ENCODE measurements at places on chromosomes 12 and 14.

- peak; percentile 15 for DNase-seq
Measured at GRCh38 chr12:52558781-52559445, 6.0 kb upstream of the KRT71 start.

- DNase-seq = no peak
Measured at GRCh38 chr14:103652806-103653205, 23.8 kb downstream of the KLC1 start.

GRCh38 chr14:73478684-73479083 lies 12.0 kb upstream of the RIOX1 start:
- no peak for DNase-seq

- DNase-seq = no peak
Measured at GRCh38 chr12:131197490-131197889, 243.8 kb downstream of the ADGRD1 start.

- no peak for DNase-seq
Measured at GRCh38 chr12:77273898-77274297, 208.5 kb upstream of the E2F7 start.

- no peak for DNase-seq
Measured at GRCh38 chr14:104882325-104882973, 17.4 kb downstream of the CEP170B start.

- DNase-seq = no peak
Measured at GRCh38 chr14:72341237-72341636, 409.0 kb downstream of the RGS6 start.

- DNase-seq = no peak
Measured at GRCh38 chr12:26606911-26607310, 226.1 kb downstream of the ITPR2 start.

GRCh38 chr12:52321418-52321817 lies 220 bp upstream of the KRT83 start:
- DNase-seq = no peak

- no peak for DNase-seq
Measured at GRCh38 chr12:64583771-64584421, 26.4 kb upstream of the RASSF3 start.

DNA sequence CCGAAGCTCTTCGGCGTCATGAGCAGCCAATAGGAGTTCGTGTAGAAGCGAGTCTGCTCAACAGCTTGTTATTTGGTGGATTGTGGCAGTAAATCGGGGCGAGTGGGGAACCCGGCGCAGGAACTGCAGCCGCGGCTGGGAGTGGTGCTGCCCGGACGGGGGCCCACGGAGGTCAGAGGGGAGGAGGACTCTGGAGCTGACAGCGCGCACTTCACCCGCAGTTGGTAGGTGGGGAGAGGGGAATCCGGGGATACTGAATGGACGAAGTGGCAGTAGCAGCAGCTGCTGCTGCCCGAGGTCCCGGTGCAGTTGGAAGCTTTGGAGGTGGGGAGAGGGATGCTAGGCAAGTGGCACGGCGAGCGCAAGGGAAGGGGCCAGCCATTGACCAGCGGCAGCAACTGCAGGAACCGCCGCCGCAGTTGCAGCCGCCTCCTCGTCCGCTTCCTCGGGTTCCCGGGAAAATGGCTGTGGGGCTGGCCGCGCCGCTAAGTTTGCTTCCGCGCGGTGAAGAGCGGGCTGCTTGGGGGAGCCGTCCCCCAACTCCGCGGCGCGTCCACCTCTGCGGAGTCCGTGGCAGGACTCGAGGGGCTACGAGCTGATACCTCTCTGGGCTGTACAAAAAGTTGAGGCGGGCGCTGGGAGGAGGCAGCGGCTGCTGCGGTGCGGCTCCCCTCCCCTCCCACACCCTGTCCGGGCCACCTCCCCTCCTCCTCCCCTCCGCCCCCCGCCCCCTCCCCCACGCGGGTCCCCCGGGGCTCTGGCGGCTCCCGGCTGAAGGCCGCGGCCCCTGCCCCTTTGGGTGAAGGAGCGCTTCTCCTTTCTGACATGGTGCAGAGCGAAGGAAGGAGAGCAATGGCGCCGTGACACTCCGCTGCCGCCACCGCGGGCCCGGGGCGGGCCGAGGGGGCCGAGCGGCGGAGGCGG lies at the start of gene ARID4A:
TSS of gene ARID4A (plus strand) at position 79 of the 924 bp plus-strand sequence. CDS start 1,300 bp downstream, outside the sequence.
- peak; percentile 86 for DNase-seq

- no peak for DNase-seq
Measured at GRCh38 chr12:2675776-2676175, 119.0 kb upstream of the FKBP4 start.

GRCh38 chr12:6952863-6953441 lies 1.8 kb downstream of the PTPN6 start:
- DNase-seq = no peak

GRCh38 chr12:114626-115211 lies 48.2 kb downstream of the IQSEC3 start:
- DNase-seq = no peak

- DNase-seq = no peak
Measured at GRCh38 chr12:111366583-111366982, 2.3 kb downstream of the PHETA1 start.

DNA sequence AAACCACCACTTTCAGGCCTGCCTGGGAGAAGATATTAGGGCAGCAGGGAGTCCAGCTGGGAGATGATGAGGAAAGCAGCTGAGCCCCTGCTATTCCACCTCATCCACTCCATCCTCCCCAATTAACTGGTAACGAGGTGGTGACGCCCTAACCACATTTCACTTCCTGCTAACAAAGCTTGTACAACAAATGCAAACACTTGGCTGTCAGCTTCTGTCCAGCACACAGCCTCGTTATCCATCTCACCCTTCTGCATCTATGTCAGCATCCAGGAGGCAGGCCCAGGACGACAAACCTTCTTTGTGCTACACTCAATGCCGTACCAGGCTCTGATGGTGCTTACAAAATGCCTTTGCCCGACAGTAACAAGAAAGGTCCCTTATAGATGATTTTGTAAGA lies 225.4 kb downstream of the APAF1 start:
- no peak for DNase-seq

DNA sequence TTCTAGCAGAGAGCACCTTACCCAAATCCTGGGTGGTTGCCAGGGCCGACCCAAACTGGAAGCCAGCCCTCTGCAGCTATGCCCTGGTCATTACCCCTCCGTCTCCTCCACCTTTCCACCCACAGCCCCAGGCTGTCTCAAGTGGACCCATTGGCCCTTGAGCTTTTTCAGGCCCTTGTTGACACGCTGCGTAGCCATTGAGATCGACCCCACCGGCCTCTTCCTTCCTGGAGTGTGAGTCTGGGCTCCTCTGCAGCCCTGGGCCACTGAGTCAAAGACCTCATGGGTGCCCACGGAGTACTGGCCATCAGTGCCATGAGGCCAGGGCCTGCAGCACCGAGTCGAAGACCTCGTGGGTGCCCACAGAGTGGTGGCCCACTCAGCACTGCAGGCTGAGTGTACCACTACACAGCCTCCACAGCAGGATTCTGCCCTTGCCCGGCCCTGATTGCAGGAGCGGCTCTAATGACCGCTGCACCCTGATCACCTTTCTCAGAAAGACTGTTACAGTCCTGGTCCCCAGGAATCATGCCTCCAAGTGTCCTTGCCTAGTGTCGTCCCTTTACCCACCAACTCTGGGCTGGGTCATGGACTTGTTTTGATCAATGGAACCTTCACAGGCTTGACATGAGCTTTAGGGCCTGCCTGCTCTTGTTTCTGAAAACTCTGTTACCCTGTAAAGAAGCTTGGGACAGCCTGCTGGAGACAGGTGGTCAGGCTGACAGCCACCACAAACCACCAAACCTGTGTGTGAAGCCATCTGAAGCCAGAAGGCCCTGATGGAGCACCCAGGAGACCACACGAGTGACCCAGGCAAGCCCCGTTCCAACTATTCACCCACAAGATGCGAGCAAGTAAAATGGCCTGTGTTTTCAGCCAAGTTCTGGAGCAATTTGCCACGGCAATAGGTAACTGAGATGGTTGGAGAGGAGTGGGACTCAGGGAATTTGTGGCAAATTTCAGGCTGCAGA lies 39.6 kb upstream of the TRAF3 start:
- DNase-seq = no peak

- no peak for DNase-seq
Measured at GRCh38 chr12:83767723-83768122, 1081.0 kb downstream of the TMTC2 start.

DNA sequence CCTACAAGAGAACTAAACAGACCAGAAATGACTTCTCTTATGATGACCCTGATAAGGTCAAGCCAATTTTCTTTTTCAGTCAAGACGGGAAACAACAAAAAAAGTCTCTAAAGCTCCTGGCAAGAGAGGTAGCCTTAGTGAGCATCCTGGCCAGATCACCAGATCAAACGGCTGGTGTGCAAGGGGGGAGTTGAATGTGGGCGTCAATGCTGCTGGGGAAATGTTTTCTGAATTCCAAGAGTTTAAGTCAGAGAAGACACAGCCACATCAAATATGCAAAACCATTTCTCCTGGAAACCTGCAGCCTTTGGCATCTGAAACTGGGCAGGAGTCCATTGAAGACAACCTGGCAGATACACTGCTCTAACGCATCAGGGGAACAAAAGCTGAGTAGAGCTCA lies 16.0 kb upstream of the SELPLG start:
- no peak for DNase-seq

DNA sequence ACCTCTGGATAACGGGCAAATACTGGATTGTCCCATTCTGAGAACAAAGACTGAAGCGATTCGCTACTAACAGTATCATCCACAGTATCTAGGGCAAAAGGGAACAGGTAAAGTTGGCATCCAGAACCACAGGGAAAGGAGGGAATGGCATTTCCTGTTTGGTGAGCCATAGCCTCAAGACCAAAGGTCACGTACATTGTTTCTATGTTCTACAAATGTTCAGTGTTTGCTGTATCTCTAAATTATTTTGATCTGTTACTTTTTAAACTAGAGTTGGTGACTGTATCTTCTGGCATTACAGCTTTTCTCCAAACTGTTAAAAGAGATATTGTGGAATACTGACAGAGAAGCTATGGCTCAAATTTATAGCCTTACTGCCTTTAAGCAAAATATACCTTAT lies 9.7 kb downstream of the MLH3 start:
- DNase-seq = no peak

GRCh38 chr14:34254571-34254970 lies 207.5 kb downstream of the SPTSSA start:
- DNase-seq = no peak

DNA sequence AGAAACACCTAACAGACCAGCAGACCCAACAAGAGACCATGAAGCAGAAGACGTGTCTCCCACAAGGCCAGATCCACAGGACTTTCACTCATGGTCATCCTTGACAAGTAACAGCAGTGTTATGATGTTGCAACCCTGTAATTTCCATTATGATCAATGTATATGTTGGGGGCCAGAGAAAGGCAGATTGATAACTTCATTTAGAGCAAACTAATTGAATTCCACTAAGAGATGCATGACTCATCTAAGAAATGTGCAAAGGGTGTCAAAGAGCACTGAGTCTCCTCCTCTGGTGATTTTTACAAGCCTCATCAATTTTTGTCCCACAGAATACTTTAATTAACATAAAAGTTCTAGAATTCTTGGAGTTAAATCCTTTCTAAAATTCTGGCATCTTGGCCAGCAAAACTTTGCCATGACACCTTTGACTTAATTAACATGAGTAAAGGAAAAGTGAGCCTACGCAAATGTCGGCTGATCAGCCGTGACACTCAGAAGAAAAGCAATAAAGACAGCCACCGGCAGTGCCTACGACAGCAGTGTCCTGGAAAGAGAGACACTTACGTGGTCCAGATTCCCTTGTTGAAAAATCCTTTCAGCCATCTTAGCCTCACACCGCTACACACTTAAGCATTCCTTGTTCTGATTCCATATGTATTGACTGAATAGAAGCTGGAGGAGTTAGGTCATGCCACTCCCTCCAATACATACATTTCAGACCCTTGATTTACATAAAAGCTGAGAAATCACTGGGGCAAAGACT lies 370.2 kb upstream of the CCDC196 start:
- no peak for DNase-seq

- no peak for DNase-seq
Measured at GRCh38 chr14:94593376-94593748, 12.1 kb downstream of the SERPINA5 start.

- no peak for DNase-seq
Measured at GRCh38 chr12:69341328-69341727, 6.9 kb upstream of the LYZ start.

- DNase-seq = no peak
Measured at GRCh38 chr12:94650143-94651056, at the start of gene TMCC3. TSS of gene TMCC3 (minus strand) at chr12:94650557. CDS start at chr12:94650430, 127 bp downstream.

DNA sequence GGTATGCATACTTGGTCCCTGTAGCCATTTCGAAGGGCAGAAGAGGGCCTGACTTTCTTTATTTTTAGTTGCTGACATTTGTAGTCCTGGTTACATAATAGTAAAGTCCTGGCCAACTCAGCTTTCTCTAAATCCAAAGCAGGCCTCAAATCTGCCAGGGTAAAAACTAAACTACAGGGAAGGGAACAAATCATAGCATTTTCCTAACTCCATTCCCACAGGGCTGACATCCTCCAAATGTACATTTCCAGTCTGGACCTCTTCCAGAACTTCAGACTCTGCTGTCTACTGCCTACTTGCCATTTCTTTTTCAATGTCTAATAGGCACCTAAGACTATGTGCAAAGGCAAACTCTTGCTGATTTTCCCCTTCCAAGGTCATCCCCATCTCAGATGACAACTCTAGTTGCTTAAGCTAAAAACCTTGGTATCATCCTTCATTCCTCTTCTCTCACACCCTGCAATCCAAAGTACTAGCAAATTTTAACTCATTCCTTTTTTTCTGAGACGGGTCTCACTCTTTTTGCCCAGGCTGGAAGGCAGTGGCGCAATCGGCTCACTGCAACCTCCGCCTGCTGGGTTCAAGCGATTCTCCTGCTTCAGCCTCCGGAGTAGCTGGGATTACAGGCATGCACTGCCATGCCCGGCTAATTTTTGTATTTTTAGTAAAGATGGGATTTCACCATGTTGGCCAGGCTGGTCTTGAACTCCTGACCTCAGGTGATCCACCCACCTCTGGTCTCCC lies 2.0 kb downstream of the DDIT3 start:
- DNase-seq = no peak

DNA sequence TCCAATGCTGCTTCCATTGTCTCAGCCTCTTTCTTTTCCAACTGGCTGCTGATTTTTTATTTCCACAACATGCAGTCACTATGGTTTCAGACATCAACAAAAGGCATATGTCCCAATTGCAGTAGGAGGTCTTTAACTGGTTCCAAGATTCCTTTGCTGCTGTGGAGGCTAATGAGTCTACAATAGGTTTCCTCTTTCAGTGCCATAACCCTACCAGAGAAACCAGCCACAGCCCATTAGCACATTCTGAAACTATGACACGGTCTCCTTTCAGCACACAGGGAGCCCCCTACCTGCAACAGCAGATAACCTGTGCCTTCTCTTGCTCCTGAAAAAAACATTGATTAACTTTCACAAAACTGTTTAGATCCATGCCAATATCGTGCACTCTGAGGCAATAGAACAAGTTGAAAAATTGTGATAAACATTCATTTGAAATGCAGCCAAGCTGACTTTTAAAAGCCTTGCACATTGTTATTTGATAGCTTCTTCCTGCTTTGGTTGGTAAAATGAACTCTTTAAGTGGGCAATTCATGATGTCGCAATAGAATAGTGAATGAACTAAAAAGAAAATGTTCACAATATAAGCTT lies 32.4 kb downstream of the PLEKHG7 start:
- DNase-seq = no peak

DNA sequence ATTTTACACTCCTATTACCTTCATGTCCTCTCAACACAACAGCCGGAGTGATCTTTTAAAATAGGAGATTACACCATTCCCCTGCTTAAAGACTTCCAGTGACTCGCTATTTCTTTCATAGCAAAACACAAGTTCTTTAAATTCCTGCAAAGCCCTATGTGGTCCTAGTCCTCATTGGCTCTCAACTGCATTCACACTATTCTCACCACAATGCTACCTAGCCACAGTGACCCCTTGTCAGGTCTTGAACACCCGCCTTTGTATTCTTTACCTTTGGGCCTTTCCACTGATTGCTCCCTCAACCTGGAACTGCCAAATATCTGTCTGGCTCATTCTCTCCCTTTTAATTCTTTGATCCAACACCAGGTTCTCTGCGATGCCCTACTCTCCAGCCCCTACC lies 160.2 kb downstream of the PRIMA1 start:
- no peak for DNase-seq

Measured in NK-92 treated with Interleukin-12 subunit alpha and Interleukin-12 subunit beta, amount 100 ng/mL, for 24 hours (cell line).